ENCODE measurements at places on chromosomes 4 and X. TPM values are rescaled to one million over a fixed set of nuclear protein-coding genes. Genes with fewer than 3 reads are reported as not detected.

UCHL1 gene
- 15.6 TPM for polyA plus RNA-seq

MAGEA2B gene
- polyA plus RNA-seq, result not detected

TLR2 gene
- polyA plus RNA-seq, result 2.7 TPM

PWWP3B gene
- not detected for polyA plus RNA-seq

- no peak for DNase-seq
Observed at GRCh38 chrX:73217621-73218020, 3.0 kb upstream of the NAP1L2 start.

DNA sequence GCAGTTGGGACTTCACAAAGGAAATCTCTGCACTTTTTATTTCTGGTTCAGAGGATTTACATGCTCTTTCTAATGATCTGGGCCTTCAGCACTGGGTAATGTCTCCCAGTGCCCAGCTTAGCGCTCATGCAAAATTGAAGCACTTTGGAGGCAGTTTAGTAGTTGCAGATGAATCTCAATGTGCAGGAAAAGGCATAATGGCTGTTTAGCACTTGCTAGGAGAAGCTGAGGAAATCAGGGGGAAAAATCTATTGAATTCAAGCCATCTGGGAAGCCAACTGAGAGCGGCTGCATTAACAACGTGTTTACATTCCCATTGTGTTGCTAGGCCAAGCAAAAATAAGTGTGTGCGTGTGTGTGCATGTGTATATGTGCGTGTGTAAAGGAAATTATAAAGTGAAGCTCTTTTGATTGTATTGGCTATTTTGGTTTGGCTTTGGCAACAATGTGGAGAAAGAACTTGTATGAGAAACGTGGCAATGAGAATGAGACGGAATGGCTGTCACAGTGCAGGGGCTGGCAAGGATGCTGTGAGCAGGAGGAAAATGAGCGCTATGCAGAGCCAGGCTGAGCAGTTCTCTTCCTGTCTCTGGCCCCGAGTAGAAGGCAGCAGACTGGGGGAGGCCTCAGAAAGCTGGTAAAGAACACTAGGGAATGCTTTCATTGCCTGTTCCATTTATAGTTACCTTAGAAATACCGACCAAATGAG, 231.5 kb downstream of the UNC5C start:
- no peak for DNase-seq

GRCh38 chrX:97400492-97400891, 516.8 kb downstream of the RPA4 start:
- DNase-seq, result no peak

- no peak for DNase-seq
Observed at GRCh38 chr4:164304861-164305260, 449.1 kb upstream of the SMIM31 start.

GRCh38 chr4:19945501-19945900, 306.2 kb upstream of the SLIT2 start:
- no peak for DNase-seq

DNA sequence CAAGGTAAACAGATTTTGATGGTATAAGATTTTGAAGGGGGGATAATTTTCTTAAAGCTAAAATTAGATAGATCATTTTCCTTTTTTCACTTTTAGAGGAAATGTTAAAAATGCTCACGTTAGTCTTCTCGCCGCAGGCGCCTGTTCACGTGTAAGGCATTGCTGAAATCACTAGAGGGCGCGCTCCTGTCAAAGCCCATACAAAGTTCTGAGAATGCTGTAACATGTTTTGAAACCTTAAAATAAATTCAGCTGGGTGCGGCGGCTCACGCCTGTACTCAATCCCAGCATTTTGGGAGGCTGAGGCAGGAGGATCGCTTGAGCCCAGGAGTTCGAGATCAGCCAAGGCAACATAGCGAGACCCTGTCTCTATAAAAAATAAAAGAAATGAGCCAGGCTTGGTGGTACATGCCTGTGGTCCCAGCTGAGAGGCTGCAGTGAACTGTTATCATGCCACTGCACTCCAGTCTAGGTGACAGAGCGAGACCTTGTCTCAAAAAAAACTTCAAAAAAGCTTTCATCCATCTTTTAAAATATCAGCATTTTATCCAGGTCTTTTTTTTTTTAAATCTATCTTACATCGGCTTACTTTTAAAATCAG, 138.0 kb downstream of the RBMX2 start:
- peak; percentile 22 for DNase-seq

DNA sequence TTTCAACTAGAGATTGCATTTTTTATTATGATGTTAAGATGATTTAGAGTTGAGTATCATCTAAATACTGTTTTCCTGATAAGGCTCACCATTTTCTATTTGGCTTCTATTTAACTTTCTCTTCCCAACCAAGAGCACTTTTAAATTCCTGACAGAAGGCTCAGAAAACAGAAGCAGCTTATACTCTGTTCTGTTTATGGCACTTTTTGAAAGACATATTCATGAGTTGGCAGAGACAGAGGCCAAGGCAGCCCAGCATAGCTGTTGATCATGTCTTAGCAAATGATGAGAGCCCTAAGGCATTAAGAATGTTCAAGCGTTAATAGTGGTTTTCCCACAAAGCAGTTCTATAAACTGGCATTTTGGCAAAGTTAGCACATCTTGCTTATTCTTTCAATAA, 330.3 kb downstream of the TRAM1L1 start:
- DNase-seq, result no peak

DNA sequence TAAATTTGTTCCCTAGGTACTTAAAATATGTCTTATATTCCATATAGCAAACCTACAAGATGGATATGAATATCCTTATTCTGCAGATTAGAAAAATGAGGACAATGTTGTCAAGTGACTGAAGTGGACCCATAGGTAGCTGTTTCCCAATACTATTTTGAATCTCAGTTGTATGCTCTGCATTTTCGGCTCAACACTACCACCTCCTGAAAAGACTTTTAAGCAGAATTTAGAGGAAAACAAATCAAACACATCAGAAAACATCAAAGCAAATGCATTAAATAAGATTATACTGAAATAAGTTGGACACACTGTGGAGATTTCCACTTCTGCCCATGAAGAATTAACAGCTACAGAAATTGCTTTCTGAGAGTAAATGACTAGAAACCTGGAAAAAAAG, 488.7 kb downstream of the TRIML1 start:
- no peak for DNase-seq

- DNase-seq, result no peak
Observed at GRCh38 chr4:6126971-6127745, 73.2 kb downstream of the JAKMIP1 start.

- DNase-seq, result no peak
Observed at GRCh38 chrX:41808047-41808446, 84.1 kb downstream of the GPR82 start.

DNA sequence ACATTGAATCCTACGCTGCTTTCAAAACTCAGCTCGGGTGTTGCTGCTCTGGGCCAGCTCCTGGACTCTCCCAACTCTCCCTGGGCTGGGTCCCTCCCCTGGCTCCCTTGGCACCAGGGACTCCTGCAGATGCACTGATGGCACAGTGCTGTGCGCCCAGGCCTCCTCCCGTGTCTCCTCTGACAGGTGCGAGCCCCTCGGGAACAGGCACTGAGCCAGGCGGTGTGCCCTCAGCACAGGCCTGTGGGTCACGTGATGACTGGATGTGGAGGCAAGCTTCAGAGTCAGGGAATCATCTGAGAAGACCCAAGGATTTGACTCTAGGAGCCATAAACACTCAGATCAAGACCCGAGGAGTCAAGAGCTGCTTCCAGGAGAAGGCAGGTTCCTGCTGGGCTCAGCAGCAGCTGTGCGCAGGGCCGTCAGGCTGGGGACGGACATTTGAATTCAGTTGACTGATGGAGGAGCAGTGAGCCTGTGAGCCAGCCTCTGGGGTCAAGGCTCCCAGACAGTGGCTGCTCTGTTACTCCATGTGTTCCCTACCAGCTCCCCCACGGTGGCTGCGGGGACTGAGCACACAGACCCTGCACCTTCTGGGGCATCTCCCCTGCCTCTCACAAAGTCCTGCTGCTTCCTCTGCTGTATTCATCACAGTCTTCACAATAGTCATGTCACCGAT, 33.0 kb downstream of the NAT8L start:
- no peak for DNase-seq

GRCh38 chrX:16722481-16722880, 3.1 kb downstream of the SYAP1 start:
- no peak for DNase-seq
